ENCODE measurements at places on chromosomes 7 and 10.

GRCh38 chr10:94131885-94132284 lies 138.2 kb downstream of the PLCE1 start:
- peak; percentile 56 for DNase-seq

- no peak for DNase-seq
Measured at GRCh38 chr7:63968629-63969028, 30.0 kb upstream of the ZNF722 start.

DNA sequence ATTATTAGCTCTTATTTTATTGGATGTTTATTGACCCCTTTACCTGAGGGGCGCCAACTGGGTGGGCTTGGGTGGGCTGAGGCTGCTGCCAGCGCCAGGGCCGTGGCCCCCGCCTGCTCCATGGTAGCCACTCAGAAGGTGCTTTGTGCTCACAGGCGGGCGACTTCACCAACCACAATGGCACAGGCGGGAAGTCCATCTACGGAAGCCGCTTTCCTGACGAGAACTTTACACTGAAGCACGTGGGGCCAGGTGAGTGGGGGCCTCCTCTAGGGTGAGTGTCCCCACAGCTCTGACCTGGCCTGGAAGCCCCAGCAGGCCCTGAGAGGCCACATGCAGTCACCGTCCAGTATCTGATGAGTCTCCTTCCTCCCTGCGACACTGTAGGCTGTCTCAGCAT lies 4.1 kb downstream of the PPIF start:
- DNase-seq = no peak

- DNase-seq = no peak
Measured at GRCh38 chr10:110864662-110865140, 7.0 kb upstream of the PDCD4 start.

DNA sequence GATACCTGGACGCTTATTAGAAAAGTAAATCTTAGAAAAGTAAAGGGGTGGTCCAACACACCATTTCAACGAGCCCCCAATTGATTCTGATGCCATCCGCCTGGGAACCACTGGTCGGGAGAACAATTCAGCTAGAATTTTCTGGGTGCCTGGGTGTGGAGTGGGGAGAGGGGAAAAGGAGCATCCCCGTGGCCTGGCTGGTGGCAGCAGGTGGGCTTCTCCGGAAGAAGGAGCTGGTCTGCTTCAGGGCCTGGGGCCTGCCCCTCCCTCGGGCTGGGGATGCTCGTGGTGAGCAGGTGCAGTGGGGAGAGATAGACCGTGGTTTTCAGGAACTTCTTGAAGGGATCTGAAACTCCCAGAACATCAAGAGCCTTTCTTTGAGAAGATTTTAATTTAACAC lies 39.9 kb upstream of the DUSP5 start:
- no peak for DNase-seq

DNA sequence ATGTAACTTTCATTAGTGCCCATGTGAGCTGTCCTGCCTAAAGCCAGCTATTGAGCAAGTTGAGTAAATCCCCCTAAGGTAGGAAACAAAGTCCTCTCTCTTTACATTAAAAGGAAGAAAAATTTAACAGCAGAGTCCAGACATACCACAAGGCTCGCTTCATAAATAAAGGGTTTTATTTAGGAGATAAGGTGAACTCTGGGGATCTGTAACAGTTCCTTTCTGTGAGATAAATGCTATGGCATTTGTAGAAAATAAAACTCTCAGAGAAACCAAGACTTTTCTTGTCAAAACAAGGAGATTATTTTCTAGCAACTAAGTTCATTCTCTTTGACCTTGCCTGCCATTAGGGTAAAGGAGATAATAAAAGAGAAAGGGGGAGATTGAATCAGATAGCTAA lies 32.3 kb upstream of the LYZL1 start:
- peak; percentile 37 for DNase-seq

- no peak for DNase-seq
Measured at GRCh38 chr7:18721429-18721828, 225.9 kb downstream of the HDAC9 start.

DNA sequence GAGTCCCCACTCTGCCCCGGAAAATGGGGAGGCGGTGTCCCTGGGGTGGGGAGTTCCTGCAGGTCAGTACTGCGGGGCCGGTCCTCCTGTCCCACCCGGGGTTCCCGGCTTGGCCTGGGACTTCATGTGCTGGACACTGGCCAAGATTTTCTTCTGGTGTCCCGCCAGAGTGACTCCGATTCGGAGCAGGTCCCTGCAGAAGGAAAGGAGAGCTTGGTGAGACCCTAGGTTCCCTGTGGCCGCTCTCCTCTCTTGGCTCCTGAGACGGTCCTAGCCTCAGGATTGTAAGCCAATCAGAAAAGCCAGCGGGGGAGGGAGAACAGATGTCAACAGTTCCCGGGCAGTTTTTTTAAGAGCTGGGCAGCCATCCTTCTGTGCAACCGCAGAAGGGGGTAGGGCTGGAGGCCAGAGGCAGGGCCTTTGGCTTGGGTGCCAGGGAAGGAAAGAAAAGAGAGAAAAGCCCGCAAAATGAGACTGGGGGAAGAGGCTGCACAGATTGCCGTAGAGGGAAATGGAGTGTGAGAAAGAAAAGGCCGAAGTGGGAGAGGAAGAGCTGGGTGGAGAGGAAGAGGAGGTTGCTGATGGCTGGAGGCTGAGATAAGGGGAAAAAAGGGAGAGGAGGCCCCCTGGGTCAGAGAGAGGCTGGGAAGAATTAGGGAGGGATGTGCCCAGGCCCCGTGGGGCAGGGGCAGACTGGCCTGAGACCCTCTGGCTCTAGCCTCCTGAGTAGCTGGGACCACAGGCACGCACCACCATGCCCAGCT lies 23.7 kb downstream of the EPHB4 start:
- peak; percentile 88 for DNase-seq

- DNase-seq = no peak
Measured at GRCh38 chr10:115092258-115092554, 959 bp upstream of the ATRNL1 start.

DNA sequence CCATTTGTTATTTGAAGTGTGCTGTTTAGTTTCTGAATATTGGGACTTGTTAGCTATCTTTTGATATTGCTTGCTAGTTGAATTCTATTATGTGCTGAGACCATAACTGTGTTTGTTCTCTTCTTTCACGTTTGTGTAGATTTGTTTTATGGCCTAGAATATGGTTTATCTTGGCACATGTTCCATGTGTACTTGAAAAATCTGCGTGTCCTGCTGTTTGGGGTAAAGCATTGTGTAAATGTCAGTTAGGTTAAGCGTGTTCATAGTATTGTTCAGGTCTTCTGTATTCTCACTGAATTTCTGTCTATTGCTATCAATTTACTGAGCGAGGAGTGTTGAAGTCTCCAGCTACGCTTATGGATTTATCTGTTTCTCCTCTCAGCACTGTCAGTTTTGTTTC lies 19.4 kb downstream of the MMP21 start:
- no peak for DNase-seq

- DNase-seq = peak; percentile 14
Measured at GRCh38 chr10:82206831-82207230, 331.8 kb downstream of the NRG3 start.

GRCh38 chr7:17773289-17773626 lies 167.0 kb downstream of the SNX13 start:
- peak; percentile 59 for DNase-seq

DNA sequence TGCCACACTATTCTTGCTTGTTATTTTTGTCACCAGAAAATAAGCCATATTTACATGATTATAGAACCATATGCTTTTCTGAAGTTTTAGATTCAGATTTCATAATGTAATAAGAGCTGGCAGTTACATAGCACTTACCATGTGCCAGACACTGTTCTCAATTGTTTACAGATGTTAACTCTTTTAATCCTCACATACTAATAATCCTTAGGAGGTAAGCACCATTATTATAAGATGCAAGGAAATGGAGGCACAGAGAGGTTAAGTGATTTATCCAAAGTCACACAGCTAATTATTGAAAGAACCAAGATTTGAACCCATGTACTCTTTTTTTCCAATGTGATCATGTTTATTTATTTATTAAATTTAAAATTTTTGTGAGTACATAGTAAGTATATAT lies 57.2 kb downstream of the CREB5 start:
- DNase-seq = no peak

GRCh38 chr7:78510580-78511188 lies 712.1 kb downstream of the PHTF2 start:
- peak; percentile 59 for DNase-seq

- peak; percentile 33 for DNase-seq
Measured at GRCh38 chr10:104076743-104077160, 8.9 kb downstream of the COL17A1 start.

GRCh38 chr10:86163522-86164173 lies 202.9 kb downstream of the GRID1 start:
- DNase-seq = no peak

- DNase-seq = no peak
Measured at GRCh38 chr7:27181795-27182275, 3.2 kb downstream of the HOXA11 start.

- peak; percentile 20 for DNase-seq
Measured at GRCh38 chr10:82811621-82812020, 936.6 kb downstream of the NRG3 start.

GRCh38 chr10:13810568-13810967 lies 223.8 kb downstream of the PRPF18 start:
- no peak for DNase-seq

DNA sequence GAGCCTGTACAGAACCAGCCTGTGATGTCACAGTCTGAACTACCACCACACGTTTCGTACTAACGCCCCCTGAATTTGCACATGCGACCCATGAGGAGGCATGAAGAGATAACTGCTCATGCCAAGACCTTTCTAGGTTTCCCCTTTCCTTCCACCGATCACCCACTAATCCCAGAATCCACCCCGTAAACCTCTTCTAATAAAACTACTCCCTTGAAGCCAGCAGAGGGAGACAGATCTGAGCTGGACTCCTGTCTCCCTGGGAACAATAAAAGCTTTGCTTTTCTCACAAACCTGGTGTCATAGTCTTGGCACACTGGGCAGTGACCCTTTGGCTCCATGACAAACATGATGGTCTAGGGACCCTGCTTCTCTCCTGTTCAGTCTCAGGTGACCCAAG lies 144.5 kb downstream of the FRMD4A start:
- peak; percentile 12 for DNase-seq

DNA sequence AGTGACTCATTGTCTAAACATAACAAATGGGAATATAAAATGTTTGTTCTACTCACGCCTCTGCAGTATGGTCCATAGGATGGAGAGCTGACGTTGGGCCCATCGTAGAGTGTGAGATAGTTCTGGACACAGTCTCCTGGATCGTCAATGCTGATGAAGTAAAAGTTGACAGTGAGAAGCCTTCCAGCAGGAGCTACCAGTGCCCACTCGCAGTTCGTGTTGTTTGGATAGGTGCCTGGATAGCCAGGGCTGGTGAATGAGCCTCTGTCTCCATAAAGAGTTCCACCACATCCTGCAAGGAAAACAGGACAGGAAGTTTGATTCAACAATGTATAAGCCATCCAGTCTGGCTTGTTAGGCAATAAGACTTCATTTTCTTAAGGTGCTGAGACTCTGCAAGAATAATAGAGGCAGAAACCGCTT lies 79.6 kb downstream of the OR13A1 start:
- peak; percentile 33 for DNase-seq

GRCh38 chr10:34523017-34523767 lies 291.9 kb downstream of the PARD3 start:
- DNase-seq = peak; percentile 40

- DNase-seq = no peak
Measured at GRCh38 chr10:130427216-130427722, 291.1 kb downstream of the GLRX3 start.

DNA sequence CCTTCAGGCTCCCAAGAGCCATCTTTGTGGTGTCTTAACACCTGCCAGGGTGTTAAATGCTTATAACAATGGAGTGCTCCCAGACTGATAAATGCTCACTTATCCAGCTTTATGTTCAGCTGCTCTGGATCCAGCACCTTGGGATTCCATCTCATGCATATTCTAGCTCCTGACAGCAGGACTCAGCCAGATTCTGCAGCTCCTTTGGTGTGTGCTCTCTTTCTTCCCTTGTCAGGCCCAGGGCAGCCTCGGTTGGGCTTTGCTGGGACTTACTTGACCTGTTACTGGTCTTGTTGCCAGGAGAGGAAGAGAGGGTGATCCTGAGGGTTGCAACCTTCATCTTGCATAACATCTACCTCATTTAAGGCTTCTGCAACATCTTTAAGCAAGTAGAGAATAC lies 59.4 kb upstream of the CCNY start:
- DNase-seq = no peak

- DNase-seq = peak; percentile 23
Measured at GRCh38 chr7:81725003-81725811, 44.6 kb downstream of the HGF start.

- peak; percentile 97 for DNase-seq
Measured at GRCh38 chr7:40986351-40986873, 716.5 kb downstream of the INHBA start.

DNA sequence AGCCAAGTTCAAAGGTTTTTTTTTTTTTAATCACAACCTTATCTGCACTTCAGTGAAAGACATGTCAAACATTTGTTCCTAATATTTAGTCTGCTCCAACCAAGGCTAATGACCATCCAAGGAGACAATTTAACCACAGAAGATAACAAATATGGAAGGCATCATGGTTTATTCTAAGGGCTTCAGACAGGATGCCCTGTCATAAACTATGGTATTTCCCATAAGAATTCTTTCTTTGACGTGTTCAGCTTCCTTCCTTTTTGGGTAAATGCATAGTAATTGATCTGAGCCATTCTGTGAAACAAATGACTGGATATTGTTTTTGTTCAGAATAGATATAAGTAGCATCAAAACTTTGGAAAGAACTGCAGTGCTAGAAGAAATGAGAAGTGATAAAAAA lies 326.5 kb upstream of the AOAH start:
- DNase-seq = peak; percentile 29

DNA sequence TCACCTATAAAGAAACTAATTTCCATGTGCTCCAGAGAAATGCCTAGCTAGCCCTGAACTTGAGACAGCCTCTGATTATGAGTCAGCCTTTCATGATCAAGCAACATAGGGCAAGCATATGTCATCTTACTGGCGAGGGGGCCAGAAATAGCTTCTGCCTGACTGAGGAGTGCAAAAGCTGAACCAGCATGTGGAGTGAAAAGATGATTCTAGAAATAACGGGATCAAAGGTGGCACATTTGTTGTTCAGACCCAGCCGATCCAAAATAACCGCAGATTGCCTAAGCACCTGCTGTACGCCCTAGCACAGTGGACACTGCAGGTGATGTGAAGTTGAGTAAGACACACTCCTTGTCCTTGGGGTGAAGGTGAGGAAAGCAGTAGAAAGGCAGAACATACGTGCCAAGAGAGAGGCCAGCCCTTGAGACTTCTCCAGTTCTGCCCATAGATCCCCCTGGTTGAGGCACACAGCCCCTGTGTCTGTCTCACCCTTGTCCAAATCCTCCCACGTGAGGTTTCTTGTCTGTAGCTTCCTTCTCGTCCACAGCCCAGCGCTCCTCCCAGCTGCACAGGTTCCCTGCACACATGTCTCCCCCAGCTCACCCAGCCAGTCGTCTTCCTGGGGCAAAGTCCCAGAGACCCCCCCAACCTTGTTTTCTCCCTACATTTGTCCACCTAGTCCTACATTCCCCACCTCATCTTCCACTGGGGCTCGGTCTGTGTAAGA lies 2.8 kb upstream of the BCL7B start:
- DNase-seq = peak; percentile 85

- no peak for DNase-seq
Measured at GRCh38 chr10:132402781-132403241, 5.8 kb downstream of the PWWP2B start.

Measured in fibroblast of skin of back (primary cell).